ENCODE measurements at places on chromosomes 6 and 20.

DNA sequence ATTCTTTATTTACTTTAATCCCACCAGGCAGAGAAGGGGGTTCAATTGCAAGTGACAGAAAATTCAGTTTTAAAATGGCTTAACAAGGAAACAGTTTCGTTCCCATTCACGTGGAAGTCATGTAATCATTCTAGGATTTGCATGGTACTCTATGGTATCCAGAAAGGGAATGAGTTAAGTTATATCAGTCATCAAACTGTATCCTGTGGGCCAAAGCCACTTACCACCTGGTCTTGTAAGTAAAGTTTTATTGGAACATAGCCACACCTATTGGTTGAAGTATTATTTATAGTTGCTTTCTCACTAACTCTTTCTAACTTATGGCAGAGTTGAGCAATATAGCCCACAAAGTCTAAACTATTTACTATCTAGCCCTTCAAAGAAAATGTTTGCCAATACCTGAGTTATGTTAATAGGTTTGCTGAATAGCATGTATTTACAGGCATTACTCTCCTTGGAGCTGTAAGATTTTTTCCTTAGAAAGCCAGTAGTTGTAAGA, 10.2 kb upstream of the MMS22L start:
- DNase-seq = no peak

GRCh38 chr20:13054011-13054410, 45.2 kb downstream of the SPTLC3 start:
- no peak for DNase-seq

DNA sequence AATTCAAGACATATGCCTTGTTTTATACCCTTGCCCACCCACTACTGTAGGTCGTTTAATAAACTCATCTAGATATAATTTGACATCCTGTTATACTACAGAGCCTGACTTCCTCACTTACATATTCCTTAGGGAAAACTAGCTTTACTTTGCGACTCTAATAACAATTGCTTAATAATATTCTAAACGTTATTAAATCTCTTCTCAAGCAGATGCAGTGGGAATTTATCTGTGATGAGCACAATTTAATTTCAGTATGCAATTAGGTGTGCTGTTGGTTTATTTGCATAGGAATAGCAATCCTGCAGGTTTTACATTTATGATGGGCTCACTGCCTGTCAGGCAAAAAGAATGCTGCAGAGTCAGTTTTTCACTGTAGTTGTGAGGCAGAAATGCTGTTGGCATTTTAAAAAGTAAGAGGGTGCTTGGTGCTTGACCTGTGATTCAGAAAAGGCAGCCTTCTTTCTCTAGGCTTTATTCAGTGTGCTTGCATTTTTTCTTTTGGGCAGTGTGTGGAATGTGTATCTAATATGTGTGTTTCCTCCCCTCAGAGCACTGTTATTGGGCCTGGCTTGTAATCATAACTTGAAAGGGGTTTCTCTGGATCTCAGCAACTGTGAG, 152.3 kb upstream of the SCGN start:
- DNase-seq = no peak

GRCh38 chr6:97689078-97689754, 406.2 kb upstream of the MMS22L start:
- no peak for DNase-seq

- DNase-seq = no peak
Observed at GRCh38 chr20:43843965-43844660, 70.5 kb upstream of the TOX2 start.

DNA sequence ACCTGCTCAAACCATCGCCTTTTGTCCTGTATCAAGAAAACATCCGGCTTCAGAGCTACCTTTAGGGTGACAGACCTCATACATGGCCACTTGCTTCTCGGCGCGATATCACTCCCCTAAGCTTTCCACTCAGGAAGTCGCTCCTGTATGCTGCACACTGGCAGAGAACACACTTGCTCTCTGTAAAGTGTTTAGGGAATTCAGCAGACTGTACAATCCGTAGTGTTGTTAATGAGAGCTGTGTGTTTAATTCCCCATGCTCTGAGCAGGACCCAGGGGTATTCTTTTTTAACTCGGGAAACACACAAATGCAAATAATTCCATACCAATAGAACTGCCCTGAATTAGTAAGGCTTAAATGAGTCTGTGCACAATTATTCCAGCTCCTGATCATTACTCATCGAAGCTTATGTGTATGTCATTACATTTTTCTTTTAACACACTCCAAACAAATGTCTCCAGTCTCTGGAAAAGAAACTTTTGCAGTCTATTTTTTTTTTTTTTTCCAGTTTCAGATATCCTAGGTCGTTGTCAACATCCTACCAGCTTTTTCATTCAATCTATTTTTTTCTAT, 338.7 kb upstream of the ARID1B start:
- DNase-seq = no peak

GRCh38 chr6:149063468-149063867, 254.0 kb upstream of the TAB2 start:
- no peak for DNase-seq

DNA sequence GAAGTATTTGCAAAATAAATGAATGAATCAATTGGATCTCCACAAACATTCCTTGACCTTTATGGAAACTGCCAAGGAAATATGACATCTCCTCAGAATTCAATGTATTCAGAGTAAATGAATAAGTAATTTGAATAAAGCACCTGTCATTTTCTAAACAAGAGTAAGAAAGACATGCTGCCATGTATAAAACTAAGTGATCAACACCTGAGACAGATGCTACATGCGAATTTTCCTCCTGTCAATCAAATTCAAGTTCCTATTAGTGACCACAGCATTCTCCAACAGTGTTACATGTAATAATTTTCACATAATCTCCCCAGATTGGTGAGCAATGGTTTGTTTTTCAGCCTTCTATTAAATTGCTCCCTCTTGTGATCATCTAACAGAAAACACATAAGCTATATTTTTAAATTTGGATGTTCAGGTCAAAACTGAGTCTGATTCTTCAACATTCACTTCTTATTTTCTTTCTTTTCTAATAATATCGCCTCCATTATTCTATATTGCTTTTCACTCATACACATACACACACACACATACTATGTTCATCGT, 163.2 kb upstream of the RNF217 start:
- no peak for DNase-seq

DNA sequence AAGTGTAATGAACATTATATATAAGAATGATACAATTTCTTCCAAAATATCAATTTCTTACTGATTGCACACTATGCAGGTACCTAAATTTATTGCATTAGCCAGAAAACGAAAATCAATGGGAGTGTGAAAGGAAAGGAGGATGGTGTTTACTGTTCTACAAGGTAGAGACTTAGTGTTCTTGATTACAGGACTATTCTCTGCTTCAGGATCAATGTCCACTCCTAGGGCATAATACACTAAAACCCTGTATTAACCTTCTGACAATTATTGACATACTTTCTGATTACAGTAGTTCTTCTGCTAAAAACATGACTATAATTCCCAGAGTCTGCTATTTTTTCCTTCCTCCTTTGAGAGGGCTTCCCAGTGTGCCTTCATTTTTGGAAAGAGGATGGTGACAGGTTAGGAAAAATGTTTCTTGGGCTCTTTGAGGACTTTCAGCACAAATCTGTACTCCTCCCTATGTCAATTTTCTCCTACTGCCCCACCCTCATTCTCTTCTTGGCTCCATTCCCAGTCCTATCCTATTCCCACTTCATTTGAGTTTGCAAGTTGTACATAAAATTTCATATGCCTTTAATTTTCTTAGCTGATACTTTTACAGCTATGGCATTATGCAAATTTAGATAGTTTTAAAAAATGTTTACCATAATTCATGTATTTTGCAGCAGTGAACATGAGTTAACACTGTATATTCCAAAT, 278.9 kb downstream of the CENPW start:
- no peak for DNase-seq

DNA sequence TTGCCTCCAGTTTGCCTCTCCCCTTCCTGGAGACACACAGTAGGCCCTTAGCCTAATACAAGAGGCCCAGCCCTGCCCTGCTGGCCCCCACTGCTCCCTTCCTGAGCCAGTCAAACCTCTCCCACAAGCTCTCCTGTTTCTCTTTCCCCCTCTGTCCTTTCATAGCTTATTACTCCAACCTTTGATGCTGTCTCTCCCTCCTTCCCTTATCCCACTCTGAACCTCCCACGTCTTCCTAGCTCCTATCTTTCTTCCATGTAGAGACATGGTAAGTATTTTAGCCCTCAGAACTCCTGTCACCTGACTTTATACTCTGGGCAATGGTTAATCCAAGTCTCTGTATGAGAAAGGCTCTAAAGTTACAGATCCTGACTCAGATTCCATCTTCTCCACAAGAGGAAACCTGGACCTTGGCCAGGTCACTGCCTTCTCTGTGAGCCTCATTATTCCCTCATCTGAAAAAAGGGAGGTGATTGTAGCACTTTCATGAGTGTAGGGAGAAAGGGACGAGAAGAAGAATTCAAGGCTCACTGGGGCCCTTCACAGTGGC, 6.7 kb downstream of the TGIF2 start:
- DNase-seq = no peak

DNA sequence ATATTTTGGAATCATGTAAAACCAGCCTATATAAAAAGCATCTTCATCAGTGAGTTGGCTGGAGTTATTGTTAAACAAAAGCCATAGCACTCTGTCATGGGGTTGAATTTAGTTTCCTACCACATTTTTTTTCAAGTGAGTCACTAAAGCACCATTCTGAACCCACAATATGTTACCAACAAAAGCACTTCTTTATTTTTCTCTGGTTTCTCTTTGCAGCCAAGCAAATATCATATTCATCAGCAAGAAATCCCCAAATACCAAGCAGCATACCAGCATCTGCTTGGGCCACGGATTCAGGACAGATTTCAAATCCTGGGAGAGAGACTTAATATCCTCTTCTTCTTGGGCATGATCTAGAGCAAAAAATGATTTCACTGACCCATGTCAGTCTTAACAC, 441.4 kb downstream of the BCKDHB start:
- DNase-seq = no peak

GRCh38 chr6:13113376-13113775, 215.0 kb downstream of the TBC1D7 start:
- DNase-seq = no peak

GRCh38 chr6:167548451-167548850, 223.6 kb downstream of the TTLL2 start:
- no peak for DNase-seq

DNA sequence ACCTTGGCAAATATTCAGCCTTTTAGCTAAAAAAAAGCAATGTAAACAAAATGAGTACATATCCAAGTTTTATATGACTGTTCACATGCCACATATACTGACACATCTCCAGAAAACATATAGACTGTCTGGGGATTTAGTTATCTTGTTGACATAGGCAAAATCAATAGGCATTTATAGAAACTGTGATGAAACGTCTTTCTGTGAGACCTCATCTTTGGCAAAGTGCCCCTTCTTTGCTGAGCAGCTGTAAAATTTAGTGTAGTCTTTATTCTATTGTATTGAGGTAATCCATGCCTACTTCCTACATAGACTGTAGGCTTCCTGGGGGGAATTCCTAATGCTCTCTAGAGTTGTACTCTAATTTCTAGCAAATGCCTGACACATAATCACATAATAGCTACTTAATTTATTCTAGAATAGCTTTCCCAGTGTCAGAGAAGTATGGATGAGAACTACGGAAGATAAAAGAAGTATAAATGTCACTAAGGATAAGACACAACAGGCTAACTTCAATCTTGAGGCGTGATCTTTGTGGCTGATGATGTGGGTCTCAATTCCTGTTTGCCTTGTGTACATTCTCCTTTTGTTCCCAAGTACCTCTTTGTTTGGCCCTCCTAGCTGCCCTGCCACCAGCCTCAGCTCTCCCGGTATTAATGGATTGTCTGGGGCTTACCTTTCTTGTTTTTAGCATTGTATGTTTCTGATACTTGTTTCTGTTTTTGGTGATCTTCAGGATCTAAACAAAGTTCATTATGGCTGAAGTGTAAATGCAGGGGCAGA, 30.6 kb downstream of the PTCHD4 start:
- DNase-seq = no peak

DNA sequence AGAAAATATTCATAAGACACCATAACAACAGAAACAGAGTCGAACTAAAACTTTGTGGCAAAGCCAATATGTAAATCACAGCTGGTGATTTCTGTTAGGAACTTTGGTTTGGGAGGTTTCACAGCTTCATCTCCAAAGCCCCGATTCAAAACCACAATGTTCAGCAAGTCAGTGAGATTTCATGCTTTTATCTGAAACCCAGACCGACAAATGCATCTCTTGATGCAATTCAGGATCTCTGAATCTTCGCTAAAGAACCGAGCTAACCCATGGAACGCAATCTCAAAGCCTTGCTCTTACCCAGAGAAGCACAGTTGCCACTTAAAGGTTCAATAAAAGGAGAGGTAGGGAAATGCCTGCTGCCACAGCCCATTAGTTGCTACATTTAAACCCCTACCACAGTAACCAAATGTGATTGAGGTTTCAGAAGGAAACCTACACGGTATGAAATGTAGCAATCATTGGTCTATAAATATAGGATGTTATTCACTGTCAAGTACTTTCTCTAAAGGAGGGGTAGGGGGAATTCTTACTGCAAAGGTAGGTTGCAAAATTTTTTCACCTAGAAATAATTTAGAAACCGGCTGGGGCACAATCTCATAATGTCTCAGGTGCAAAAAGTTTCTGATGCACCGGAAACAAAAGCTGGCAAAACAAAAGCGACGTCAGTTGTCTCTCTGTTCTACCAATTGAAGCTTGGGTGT, 381.0 kb upstream of the ARID1B start:
- no peak for DNase-seq

DNA sequence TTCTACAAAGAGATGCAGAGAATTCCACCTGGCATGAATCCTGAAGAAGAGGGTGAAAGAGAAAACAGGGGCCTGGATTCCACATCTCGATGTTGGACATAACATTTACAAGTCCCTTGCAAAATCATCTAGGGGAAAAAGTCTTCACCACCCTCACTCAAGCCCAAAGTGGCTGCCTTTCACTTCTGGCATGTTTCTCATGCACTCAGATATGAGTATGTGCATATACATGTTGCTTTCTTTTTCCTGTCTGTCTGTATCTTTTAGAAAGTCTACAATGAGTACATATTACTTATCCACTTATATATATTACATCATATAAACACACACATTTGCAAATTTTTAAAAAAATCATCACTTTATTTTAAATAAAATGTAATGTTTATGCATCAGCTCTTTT, 159.3 kb downstream of the KIF6 start:
- no peak for DNase-seq

DNA sequence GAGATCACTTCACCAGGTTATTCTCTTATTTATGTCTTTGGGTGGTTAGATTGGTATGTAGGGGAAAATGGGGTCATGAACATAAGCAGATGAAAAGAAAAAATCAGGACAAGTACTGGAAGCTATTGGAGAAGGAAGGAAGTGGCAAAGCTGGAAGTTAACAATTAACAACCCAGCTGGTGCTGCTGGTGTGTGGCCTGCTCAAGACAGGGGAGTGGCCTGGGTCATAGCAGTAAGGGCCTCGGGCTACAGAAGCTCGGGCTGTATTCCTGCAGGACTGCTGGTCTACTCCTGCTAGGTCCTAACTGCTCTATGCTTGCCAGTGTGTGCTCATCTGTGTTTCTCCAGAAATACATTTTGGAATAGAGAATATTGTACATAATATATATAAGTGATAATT, 19.6 kb downstream of the MYLIP start:
- no peak for DNase-seq

- no peak for DNase-seq
Observed at GRCh38 chr6:5537132-5537531, 275.8 kb downstream of the FARS2 start.

- DNase-seq = no peak
Observed at GRCh38 chr6:129022011-129022553, 139.1 kb downstream of the LAMA2 start.

GRCh38 chr6:125546841-125547251, 202.6 kb upstream of the HEY2 start:
- no peak for DNase-seq
